Neural progenitor cell (in vitro differentiated cells): ENCODE measurements at places on chromosomes 12 and 14.

DNA sequence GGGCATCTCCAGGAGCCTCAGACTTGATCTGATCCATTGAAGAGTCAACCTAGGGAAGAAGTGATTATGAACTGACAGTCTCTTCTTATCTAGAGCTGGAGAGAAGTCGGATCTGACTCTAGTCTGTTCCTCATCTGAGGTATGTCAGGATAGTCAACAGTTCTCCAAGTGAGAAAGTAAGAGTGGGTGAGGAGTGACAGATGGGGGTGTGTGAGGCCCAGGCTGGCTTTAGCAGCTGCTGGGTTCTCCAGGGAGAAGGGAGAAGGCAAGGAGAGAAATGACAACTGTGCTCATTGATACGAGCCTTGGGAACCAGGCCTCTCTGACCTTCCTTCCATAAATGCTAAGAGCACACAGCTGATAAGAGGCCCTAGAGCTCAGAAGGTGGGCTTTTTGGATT, 53.3 kb downstream of the IRAK3 start:
- H3K4me3 ChIP-seq: no peak overlapping the region
- DNase-seq: no peak
- peaks cover 12% of the 10 kb centered on the region for H3K4me1 ChIP-seq
- no peaks in the 10 kb centered on the region for H3K27me3 ChIP-seq

DNA sequence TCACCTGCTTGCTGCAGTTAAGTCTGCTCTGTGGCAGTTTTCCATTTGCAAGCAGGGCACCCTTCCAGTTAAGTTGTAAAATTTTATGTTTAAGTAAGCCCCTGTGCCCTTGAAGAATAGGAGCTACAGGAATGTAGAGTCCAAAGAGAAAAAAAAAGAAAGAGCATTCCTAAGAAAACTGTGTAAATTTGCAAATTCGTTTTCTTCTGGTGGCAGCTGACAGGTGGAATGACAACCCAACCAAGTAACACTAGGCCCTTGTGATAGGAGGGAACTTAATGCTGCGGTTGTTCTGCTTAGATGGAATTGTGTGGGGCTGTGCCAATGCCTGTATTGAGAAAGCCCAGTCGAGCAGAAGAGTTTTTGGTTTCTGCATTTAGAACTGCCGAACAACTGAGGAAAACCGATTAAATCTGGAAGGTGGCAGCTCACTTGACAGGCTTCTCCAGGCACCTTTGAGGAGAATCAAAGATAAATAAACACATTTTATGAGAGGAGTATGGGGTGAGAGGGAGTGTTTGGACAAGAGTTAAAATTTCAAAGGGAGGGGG, 280.0 kb downstream of the RAD51B start:
- H3K4me1 ChIP-seq: peaks cover 8% of the 10 kb centered on the region
- no peak overlapping the region for H3K4me3 ChIP-seq
- H3K27ac ChIP-seq: no peak overlapping the region
- no peak for DNase-seq
- no peaks in the 10 kb centered on the region for H3K36me3 ChIP-seq

DNA sequence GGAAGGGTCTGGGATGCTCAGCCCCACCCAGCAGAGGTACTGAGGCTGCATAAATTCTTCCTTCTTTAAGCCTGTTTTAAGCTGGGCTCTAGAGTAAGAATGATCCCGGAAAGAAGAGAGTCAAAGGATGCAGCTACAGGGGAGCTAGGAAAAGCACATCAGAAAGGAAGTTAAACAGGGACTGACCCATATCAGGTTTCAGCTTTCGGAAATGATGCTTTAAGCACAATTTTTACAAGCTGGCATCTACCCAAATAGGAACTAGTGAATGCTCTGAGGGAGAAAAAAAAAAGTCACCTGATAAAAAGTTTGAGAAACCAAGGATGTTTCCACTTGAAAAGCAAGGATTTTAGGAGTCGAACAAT, 22.0 kb downstream of the TSPAN8 start:
- peaks cover 12% of the 10 kb centered on the region for H3K4me1 ChIP-seq
- no peaks in the 10 kb centered on the region for H3K36me3 ChIP-seq
- H3K4me3 ChIP-seq: no peak overlapping the region

DNA sequence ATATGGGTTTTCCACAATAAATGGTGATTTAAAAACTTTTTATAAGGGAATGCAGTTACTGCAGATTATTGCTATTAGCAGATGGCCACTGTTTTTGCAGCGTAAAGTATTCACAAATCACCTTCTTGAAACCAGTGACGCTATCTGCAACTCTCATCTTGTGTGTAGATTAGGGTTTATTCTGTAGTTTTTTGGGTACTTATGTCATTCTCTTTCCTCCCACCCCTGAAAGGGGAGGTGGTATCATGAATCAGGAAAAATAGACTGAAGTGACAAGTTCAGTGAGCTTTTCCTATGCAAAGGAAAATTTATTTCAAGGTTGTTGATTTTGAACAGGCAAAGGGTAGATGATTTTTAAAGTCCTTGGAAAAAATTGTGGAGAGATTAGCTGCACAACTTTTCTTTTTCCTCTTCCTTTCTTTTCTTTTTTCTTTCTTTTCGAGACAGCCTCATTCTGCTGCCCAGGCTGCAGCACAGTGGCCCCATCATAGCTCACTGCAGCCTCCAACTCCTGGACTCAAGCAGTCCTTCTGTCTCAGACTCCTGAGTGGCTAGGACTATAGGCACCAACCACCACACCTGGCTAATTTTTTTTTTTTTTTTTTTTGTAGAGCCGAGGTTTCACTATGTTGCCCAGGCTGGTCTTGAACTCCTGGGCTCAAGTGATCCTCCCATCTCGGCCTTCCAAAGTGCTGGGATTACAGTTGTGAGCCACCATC, 1.6 kb downstream of the FRS2 start:
- no peaks in the 10 kb centered on the region for H3K36me3 ChIP-seq
- no peaks in the 10 kb centered on the region for H3K27me3 ChIP-seq
- peaks cover 68% of the 10 kb centered on the region for H3K4me1 ChIP-seq
- peak overlapping the region; percentile 74 for H3K4me3 ChIP-seq
- DNase-seq: no peak

GRCh38 chr12:47303207-47303606, 223.4 kb upstream of the AMIGO2 start:
- no peak for DNase-seq
- no peaks in the 10 kb centered on the region for H3K4me1 ChIP-seq
- H3K36me3 ChIP-seq: no peaks in the 10 kb centered on the region
- no peak overlapping the region for H3K4me3 ChIP-seq

DNA sequence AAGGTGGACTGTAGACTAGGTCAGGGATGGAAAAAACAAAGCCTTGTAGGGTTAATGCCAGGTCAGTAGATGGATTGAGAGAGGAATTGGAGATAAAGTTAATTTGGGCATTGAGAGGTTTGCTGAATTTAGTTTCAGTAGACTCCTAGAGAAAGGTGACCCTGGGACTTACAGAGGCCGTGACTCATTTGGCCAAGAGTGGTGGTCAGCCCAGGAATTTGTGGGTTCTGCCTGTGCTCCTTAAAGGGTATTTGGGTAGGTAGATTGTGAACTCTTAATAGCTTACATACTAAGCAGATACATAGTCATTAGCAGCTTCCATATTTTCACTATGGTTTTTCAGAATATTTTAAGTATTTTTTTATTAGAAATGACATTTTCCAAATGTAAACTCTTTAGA, 21.8 kb downstream of the PLEKHA5 start:
- H3K36me3 ChIP-seq: peaks cover 22% of the 10 kb centered on the region
- DNase-seq: no peak
- H3K4me3 ChIP-seq: no peak overlapping the region
- no peak overlapping the region for H3K27ac ChIP-seq
- no peaks in the 10 kb centered on the region for H3K27me3 ChIP-seq

- H3K4me1 ChIP-seq: peaks cover 20% of the 10 kb centered on the region
- H3K27me3 ChIP-seq: no peaks in the 10 kb centered on the region
- no peaks in the 10 kb centered on the region for H3K36me3 ChIP-seq
- H3K27ac ChIP-seq: no peak overlapping the region
These were observed 61.3 kb downstream of the PHLDA1 start for GRCh38 chr12:75970310-75970709.
